ENCODE measurements at places on chromosomes 7 and 10.

- no peak for DNase-seq
Observed at GRCh38 chr7:106460792-106461254, 176.0 kb upstream of the NAMPT start.

DNA sequence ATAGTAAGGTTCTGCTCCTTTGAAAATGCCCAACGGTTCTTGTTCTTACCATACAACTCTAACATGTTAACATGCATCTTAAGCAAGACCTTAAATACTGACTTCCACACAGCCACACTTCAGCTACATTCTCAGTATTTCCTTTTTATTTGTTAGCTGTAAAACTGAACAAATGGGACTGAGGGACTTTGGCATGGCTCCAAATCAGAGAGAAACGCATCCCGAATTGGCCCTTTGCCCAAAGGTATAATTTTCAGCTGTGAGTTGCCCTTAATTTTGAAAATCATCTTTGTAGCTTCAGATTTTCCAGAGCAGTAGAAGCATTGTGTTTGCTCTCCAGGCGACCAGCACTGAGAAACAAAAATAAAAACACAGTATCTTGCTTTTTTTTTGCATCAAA, 56.4 kb downstream of the NEUROD6 start:
- no peak for DNase-seq

- no peak for DNase-seq
Observed at GRCh38 chr7:150569245-150569955, 2.2 kb downstream of the GIMAP4 start.

DNA sequence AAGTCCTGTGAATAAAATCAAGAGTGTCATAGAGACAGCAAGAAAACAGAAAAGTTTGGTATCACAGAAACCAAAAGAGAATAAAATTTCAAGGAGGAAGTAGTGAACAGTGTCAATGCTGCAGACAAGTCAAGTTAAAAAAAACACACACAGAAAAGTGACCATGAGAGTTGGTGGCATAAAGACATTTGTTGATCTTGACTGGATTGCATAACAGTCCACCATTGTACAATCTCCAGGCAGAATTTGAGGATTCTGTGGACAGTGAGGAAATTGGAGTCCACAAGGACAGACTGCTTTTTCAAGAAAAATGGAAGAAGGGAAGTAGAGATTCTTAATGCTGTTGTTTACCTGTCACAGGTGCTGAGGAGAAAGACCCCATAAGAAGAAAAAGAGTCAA, 412.5 kb downstream of the PLXDC2 start:
- no peak for DNase-seq

GRCh38 chr7:139523199-139523941, at the start of gene CLEC2L:
Gene CLEC2L (plus strand): TSS chr7:139523685. CDS start chr7:139523928, 243 bp downstream.
- no peak for DNase-seq

DNA sequence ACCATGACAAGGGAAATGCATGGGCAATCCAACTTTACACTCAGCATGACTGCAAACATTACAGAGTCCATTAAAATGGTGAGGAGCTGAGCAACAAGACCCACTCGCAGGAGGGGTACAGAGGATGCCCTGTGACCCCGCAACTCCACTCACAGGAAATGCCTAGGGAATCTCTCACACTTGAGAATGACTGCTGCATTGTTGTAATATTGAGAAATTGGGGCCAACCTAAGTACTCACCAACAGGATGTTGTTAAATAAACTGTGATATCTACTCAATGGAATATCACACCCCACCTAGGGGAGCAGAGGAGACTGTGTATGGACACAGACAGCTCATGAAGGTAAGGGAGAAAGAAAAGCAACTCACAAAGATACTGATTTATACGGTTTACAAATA, 53.4 kb upstream of the CAMK2B start:
- no peak for DNase-seq

GRCh38 chr10:127434006-127434405, 115.1 kb upstream of the NPS start:
- no peak for DNase-seq

DNA sequence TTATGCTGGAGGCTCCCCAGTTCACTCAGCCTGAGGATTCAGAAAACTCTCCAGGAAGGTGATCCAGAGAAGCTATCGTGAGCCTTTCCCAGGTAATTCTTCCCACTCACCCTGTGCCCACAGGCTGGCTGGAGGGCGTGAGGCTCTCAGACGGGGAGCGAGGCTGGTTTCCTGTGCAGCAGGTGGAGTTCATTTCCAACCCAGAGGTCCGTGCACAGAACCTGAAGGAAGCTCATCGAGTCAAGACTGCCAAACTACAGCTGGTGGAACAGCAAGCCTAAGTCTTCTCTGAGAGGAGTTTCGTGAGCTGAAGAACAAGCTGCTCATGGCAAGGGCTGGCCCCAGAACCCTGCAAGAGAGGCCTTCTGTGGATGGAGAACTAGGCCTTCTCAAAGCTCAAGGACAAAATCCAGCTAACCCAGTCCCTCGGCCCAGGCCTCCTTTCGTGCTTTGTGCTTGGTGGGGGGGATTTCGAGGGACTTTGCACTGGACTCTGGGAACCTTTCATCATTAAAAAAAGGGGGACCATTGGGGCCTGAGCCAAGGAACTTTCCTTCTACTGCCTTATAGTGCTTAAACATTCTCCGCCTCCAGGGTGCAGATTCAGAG, 23.6 kb downstream of the NOBOX start:
- no peak for DNase-seq

DNA sequence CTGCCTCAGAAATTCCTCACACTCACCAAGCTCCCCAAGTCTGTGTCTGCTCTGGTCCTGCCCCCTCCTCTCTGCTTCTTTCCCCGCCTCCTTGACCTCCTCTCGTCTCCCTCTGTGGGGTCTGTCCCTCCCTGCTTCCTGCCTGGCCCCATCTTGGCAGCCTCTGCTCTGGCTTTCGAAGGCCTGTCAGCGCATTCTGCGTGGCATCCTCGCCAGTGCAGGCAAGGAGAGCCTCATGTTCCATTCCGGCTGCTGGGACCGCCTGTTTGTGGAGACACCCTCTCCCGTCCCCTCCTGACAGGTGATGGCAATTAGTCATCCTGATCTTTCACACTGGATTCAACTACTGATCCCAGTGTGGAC, 51.7 kb upstream of the COL13A1 start:
- no peak for DNase-seq

DNA sequence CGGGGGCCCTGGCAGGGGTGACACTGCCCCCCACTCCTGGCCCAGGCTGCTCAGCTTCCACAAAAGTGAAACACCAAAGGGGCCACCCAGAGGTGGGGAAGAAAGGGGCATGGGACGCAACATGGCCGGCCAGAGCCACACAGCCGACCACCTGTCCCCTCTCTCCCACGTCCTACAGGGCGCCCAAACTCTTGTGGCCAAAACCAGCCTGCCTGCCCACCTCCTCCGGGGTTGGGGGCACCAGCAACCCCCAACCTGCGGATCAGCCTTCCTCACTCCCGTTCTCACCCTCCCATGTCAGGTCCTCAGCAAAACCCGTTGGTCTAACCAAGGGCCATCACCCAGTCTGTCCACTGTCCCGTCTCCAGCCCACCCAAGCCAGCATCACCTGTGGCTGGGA, 79.5 kb upstream of the DNAAF5 start:
- DNase-seq, result no peak

DNA sequence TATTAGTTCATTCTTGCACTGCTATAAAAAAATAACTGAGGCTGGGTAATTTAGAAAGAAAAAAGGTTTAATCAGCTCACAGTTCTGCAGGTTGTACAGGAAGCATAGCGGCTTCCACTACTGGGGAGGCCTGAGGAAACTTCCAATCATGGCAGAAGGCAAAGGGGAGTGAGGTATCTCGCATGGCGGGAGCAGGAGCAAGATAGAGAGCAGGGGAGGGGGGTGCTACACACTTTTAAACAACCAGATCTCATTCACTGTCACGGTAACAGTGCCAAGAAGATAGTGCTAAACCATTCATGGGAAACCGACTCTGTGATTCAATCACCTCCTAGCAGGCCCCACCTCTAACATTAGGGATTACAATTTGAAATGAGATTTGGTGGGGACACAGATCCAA, 11.6 kb downstream of the ADAMTS14 start:
- no peak for DNase-seq

DNA sequence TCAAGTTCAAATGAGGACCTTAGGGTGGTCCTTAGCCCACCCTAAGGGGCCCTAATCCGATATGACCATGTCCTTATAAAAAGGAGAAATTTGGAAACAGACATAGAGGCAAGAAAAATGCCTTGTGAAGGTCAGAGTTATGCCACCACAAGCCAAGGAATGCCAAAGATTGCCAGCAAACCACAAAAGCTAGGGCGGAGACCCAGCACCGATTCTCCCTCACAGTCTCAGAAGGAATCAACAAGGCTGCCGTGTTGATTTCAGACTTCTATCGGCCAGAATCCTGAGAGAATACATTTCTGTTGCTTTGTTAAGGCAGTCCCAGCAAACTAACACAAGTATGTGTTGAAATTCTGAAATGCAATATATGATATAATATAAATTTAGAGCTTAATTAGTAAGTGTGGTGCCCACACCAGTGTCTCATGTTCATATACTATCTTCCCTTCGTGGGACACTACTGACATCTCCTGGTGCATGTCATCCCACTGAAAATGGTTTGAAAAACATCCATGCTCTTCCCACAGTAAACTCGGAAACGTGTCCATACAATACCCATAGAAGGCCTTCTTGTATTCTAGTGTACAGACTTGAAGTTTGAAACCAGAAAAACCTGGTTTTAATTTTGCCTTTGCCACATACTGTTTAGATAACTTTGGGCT, 349.0 kb downstream of the TNS3 start:
- DNase-seq, result no peak

DNA sequence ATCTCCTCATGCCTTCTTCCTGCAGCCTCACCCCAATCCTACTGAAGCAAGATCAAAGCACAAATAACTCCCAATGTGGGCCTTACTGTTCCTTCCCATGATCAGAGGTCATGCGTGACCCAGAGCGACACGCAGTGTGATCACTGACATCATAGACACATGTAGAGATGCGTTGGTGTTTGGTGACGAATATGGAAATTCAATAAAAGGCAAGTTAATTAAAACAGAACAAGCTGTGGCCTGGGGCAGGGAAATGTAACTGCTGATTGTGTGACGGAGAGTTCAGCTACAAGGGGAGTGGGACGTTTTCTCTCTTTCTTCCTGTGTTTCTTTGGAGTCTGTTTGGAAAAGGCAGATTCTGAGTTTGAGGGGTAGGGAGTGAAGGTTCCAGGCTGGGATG, 34.8 kb upstream of the CARD11 start:
- no peak for DNase-seq

GRCh38 chr10:110214371-110214826, 7.0 kb downstream of the MXI1 start:
- DNase-seq, result no peak

DNA sequence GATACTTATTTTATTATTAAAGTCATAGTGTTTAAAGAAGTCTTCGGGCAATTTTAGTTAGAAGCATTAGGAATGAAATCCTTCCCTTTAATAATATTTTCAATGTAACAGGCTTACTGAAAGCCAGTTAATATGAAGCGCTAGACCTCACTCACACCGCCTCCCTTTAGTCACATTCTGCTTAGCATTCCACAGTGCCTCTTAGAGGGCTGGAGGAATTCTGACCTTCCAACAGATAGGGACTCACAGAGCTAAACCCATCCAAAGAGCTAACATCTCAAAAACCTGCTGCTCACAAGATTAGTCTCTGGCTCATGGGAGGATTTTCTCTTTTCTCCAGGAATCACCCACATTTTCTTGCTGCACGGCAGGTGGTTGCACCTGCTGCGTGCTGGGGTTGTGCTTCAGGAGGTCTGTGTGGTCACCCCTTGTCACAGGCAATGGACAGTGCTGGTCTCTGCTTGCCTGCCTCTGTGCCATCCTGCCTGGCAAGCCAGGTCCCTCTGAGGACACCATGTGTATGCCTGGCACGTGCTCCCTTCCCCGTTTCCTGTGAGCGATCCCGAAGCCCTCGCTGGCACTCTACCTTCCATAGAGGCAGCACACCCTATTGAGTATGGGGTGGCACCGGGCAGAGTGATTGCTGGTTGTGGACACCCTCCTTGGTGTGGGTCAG, 91.8 kb downstream of the KLF6 start:
- no peak for DNase-seq

DNA sequence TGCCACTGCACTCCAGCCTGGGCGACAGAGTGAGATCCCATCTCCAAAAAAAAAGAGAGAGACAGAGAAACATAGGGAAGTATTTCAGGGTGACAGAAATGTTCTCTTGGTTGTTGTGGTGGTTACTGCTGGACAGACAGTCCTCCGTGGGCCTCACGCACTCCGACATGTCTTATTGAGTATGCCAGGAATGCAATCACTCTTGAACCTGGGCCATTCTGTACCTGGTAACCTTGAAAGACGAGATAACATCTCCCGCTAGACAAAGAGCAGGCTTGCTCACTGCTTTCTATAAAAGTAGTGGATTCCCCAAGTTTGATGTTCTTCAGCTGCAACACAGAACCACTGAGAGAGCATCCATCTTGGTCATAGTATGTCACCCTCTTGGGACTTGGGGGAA, 6.7 kb downstream of the CACUL1 start:
- no peak for DNase-seq

GRCh38 chr10:65793738-65794425, 1132.0 kb upstream of the LRRTM3 start:
- no peak for DNase-seq

- DNase-seq, result no peak
Observed at GRCh38 chr10:85919491-85920021, 447.0 kb downstream of the GRID1 start.

DNA sequence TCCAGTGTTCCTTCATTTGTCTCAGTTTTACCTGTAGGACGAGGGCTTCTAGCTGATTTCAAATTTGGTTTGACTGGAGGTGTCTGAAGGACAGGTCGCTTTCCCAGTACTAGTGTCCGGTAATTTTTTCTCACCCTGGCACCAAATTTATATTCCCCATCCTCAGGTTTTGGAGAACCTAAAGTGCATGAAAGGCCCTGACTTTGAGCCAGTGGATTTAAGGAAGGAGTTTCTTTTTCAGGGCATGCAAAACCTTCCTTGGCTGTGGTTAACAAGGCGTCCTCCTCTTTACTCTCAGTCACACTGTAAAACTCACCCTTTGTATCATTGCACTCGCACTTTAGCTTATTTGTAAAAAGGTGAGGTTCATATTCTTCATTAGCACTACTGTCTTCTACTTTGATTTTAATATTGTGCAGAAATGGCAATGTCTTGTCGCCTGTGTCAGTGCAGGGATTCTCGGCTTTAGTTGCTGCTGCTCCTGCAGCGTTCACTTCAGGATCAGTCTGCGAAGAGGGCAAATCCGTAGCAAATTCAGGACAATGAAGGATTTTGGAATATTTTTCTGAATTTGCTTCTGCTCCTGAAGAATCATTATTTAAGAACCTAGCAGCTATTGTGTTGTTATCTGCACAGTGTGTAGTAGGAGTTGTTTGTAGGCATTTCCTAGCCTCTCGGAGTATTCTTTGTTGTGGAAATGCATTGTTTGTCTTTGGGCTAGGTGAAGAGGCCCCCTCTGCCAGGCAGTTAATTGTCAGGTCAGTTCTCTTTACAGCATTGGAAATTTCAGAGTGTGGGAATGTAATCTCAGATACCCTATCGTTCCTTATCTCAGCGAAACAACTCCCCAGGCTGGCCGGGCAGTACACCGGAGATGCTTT, 9.9 kb downstream of the SKIDA1 start:
- DNase-seq, result no peak

- no peak for DNase-seq
Observed at GRCh38 chr10:130790339-130790738, 521.2 kb downstream of the TCERG1L start.

GRCh38 chr7:111094419-111094818, 3.5 kb downstream of the LRRN3 start:
- no peak for DNase-seq

GRCh38 chr10:75207857-75208144, 2.8 kb upstream of the VDAC2 start:
- DNase-seq, result no peak

GRCh38 chr10:118216020-118216419, 126.1 kb downstream of the FAM204A start:
- DNase-seq, result no peak
